ENCODE measurements at places on chromosomes 6 and 20.

GRCh38 chr6:149440735-149441671 is 40.9 kb downstream of the SUMO4 start:
- DNase-seq = no peak

- peak; percentile 1 for DNase-seq
These were observed 47.1 kb downstream of the DST start for GRCh38 chr6:56595490-56596122.

DNA sequence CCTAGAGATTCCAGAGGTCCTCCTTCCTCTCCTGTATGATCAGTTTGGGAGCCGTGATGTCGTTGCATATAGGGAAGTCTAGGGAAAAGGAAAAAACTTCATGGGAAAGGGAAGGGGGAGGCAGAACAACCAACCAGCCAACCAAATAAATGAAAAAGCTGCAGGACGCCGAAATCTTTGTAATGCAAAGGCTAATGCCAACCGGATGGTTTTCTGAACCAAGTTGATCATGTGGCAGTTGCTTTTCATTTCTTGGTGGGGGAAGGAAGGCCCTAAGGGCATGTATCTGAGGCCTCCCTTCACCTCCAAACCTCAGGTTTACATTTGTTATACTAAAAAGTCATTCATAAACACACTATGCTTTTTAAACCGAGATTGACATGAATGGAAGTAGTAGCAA is 167.2 kb downstream of the ARID1B start:
- no peak for DNase-seq

GRCh38 chr6:35043381-35044130 is 97.6 kb downstream of the TCP11 start:
- no peak for DNase-seq

DNA sequence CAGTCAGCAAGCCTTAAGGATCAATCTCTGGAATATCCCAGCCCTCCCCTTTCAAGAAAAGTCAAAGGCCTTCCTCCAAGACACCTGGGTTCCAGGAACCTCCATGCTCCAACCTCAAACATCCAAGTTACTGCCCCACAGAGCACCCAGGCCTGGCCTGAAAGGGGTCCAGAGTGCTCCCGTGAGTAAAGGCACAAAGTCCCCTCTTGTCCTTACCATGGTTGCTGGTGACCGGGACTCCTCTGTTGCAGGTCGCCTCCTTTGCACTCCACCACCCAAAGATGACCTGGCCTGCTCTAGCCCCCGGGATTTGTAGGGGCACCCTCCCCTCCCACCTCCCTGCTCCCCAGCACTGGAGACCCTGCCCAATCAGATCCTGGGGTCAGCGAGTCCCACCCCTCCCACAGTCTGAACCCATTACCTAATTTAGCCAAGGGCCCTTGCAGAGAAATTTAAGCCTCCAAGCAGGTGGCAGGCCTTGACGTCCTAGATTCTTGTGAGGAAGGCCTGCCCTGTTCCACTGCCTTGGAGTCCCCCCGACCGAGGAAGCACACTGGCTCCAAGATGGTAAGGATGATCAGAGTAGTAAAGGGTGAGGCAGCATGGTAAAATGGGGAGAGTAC is at the start of gene TNNC2:
Gene TNNC2 (minus strand): TSS at position 283 of the 623 bp plus-strand sequence. CDS start 64 bp downstream, at position 219.
- DNase-seq = no peak

- no peak for DNase-seq
These were observed 75.8 kb upstream of the AFDN start for GRCh38 chr6:167750956-167751358.

DNA sequence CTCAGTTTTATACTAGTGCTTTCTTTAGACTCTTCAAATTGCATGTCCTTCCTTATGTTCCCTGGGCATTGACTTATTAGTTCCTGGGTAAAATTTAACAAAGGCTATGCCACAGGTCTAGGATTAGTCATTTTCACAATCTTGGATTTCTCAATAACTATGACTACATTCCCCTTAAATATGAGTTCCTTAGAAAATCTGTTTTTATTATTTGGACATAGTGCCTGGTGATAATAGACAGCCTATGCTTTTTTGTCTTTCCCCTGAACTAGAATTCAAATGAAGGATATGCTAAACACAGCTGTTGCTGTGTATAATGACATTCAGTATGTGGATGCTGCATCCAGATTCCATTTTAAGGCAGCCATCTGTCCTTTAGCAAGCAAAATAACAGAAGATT is 1252.8 kb upstream of the GJE1 start:
- no peak for DNase-seq

GRCh38 chr6:130229645-130230044 is 6.9 kb upstream of the SAMD3 start:
- no peak for DNase-seq

DNA sequence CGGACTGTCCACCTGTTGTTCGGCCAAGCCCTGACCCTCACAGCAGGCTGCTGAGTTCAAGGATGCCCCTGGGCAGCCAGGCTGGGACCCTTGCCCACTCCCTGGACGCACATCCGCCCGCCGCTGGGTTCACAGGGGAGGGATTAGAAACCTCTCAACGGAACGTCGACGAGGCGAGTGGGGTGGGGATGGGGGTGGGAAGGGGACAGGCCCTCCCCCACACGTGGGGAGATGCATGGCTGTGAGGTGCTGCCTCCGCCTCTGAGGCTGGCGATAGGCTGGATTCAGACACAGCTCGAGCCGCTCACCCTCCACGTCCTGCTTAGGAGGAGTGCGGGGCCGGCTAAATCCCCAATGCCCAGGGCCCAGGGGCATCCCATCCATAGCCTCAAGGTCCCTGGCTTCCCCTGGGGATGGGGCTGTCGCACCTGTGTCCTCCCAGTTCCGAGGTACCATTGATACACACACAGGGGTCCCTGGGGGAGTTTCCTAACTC is 90.6 kb upstream of the BHLHE23 start:
- no peak for DNase-seq

DNA sequence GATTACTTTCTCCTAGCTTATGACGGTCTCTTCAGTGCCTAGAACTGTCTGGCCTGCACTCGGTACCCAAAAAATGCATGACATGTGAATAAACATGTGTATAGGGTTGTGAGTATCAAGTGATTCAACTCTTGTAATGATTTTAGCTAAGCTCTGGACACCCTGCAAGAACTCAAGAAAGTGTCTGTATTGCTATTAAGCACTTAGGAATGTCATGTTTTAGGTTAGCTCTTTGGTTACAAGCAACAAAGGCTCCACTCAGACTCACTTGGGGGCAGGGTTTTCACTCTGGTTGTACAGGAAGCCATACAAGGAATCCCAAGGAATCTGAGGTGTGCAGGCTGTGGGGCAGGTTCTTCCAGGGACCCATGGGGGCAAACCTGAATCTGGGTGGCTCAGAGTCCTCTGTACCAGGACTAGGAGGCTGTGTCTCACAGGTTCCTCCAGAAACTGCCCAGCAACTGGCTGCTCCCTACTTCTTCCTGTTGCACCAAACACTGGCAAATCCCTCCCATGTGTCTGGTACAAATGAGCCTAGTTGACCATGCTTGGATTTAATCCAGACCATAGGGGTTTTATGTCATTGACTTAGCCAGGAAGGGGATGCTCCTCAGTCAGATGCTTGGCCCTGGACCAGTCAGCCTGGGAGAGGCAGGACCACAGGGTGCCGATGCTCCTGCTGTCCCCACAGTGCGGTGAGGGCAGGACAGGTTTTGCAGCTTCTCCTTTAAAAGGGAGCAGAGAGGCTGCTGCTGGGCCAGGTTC is 77.9 kb upstream of the CDH4 start:
- DNase-seq = no peak

- no peak for DNase-seq
These were observed 12.4 kb downstream of the ADGRF5 start for GRCh38 chr6:46909371-46909770.

DNA sequence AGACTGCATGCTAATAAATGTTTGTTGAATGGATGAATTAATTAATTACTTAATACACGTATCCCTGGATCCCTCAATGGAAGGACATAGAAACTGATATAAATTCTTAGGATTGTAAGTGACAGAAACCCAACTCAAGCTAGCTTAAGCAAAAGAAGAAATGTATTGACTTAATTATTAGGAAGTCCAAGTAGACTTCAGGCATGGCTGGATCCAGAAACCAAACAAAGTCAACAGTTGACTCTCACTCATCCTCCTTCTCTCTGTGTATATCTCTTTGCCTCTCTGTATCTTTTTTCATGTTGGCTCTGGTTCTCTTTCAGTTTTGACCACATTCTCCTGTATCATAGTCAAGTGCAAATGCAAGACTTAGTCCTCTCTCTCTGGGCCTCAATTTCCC is 82.0 kb upstream of the CTNNBL1 start:
- no peak for DNase-seq

DNA sequence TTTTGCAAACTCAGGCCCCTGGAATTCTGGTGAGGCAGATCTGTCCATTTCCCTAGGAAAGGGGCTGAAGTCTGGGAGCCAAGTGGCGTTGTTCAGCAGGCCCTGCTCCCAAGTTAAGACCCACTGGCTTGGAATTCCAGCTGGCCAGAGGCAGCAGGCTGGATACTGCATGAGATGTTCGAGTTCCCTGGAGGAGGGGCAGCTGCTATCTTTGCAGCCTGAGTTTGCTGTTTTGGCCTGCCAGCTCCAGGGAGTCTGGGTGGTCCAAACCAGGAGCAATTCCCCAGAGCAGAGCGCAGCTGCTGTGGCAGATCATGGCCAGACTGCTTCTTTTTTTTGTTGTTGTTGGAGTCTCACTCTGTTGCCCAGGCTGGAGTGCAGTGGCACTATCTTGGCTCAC is 18.2 kb upstream of the PGK2 start:
- no peak for DNase-seq

DNA sequence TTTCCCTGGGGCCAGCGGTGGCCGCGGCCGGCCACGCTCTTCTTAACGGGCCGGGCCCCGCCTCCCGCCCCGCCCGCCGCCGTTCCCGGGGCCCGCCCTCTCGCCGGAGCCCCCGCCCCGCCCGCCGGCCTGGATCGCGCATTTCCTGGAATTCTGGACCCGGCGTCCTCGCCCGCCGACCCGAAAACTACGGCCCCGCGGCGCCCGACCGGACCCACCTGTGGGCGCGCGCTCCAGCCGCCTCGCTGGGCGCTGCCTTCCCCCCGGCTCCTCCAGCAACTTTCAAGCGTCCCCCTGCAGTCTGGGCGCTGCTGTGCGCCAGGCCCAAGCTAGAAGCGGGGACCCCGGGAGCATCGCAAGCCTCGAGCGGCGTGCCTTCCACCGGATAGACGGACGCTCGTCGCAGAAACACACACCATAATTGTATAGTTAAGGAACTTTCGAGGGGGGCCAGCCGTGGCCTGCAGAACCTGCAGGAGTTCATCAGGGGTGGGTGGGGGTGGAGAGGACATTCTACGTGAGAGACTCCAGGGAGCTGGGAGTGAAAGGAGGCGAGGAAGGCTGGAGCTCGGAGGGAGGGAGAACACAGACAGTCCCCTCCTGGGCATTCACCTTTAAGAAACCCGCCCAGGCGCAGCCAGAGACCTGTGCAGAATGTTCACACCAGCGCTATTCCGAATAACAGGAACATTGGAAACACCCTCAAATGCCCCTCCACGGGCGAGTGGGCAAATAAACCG is at the start of gene ADA:
Gene ADA (minus strand): TSS at position 16 of the 740 bp plus-strand sequence. CDS start 92 bp downstream, outside the sequence.
- peak; percentile 28 for DNase-seq

GRCh38 chr6:41059556-41059955 is 6.6 kb downstream of the APOBEC2 start:
- DNase-seq = no peak

- no peak for DNase-seq
These were observed 42.2 kb downstream of the ZNF292 start for GRCh38 chr6:87197547-87197946.

DNA sequence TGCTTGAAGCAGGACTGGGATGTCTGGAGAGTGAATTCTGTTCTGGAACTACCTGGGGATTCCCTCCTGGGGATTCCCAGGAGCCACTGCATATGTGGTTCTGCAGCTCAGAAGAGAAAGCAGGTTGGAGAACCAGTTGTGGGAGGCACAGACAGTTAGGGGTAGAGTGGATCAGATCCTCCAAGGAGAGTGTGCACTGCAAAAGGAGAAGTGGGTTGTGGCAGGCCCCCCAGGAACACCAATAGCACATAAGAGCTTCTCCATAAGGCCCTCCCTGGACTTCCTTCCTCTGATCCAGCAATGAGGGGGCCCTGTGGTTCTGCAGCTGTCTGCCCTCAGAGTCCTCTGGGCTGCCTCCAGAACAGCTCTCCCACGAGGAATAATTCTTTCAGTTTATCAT is 369.2 kb upstream of the CNR1 start:
- no peak for DNase-seq

- no peak for DNase-seq
These were observed 42.5 kb downstream of the PACSIN1 start for GRCh38 chr6:34508425-34508824.

DNA sequence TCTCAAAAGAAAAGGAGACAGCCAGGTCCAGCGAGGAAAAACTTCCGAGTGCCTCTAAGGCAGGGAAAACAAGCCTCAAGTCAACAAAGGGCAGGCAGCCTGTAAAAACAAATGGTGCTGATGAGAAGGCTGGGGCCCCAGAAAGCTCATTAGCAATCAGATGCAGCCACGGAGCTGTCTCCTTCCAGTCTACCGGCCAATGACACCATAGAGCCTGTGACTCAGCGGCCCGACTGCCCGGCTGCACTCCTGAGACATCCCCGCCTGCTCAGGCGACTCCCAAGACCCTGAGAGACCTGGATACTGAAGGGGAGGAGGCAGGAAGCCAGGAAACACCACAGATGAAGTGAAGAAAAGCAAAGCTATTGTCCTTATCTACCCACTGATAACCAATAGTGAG is 120.1 kb upstream of the HDDC2 start:
- DNase-seq = no peak

DNA sequence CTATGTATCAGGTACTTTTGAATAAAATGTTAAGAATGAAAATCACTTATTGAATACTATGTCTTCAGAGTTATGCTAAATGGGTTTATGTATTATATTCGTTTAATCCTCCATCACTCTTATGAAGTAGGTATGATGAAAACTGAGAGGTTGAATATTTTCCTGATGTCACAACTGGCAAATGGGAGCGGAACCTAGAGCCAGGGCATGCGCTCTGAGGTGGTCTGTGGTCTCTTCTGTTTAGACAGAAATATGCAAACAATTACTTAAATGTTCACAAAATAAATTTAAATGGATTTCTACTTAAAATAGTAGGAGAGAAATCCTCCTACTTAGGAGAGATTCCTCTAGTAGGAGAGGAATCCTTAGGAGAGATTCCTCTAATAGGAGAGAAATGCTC is 21.3 kb upstream of the UTRN start:
- DNase-seq = no peak

DNA sequence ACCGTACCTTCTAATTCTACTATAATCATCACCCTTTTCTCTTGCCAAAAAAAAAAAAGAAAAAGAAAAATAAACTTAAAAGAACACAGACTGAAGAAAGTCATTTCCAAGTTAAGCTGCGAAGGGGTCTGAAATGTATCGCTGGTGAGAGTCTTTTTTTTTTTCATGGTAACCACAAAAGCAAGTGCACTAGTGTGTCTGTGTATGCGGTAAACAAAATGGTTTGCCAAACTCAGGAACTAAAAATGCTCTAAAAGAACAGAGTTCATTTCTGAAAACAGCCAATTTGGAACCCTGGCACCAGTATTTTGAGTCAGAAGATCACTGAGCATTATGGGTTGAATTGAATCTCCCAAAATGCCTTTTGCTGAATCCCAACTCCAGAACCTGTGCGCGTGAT is 46.6 kb downstream of the CDH4 start:
- DNase-seq = no peak

GRCh38 chr20:44862286-44862685 is 23.2 kb upstream of the YWHAB start:
- no peak for DNase-seq

- DNase-seq = no peak
These were observed 29.0 kb downstream of the PCK1 start for GRCh38 chr20:57589728-57590484.

- no peak for DNase-seq
These were observed 45.3 kb downstream of the SLC52A3 start for GRCh38 chr20:722822-723644.

GRCh38 chr6:158760618-158761250 is 58.4 kb downstream of the EZR start:
- no peak for DNase-seq

Data from stimulated activated CD8-positive, alpha-beta memory T cell treated with anti-CD3 and anti-CD28 coated beads, Interleukin-7, amount 100 ng/mL, for 4 hours (primary cell).